ENCODE measurements at places on chromosomes 16 and 17.

DNA sequence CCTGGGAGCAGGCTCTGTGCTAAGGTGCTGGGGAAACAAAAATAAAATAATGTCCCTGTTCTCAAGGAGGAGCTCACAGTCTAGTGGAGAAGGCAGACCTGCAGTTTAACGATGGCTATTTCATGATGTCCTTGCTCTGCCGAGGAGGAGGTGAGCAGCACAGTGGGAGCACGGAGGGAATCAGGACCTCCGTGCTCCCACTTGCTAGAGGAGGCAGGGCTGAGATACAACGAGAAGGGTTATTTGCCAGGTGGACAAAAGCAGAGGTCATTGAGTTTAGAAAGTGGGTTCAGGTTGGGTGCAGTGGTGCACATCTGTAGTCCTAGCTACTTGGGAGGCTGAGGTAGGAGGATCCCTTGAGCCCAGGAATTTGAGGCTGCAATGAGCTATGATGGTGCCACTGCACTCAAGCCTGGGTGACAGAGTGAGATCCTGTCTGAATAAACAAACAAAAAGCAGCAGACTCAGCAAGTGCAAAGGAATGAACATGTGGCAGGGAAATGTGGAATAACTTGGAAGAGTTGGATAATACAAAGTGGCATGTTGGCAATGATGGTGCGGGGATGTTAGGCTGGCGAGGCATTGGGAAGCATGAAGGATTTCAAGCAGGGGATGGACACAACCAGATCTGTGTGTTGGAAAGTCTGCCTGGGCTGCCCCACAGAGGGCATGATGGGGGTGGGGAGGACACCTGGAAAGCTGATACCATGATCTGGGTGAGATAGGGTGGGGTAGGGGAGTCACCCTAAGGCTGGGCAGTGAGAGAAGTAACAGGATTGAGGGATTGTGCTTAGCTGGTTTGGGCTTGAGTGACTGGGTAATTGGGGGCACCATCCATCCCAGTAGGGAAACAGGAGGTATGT is 12.8 kb upstream of the TNS4 start:
- DNase-seq = no peak

GRCh38 chr17:8494021-8494420 is 58.3 kb downstream of the NDEL1 start:
- no peak for DNase-seq

GRCh38 chr16:61887903-61888302 is 148.3 kb downstream of the CDH8 start:
- no peak for DNase-seq

- DNase-seq = no peak
Observed at GRCh38 chr17:77432742-77433141, 292.0 kb downstream of the SEC14L1 start.

GRCh38 chr16:20901436-20902112 is 1.0 kb downstream of the LYRM1 start:
- DNase-seq = peak; percentile 73

GRCh38 chr16:68128577-68129305 is 43.6 kb downstream of the NFATC3 start:
- no peak for DNase-seq

- no peak for DNase-seq
Observed at GRCh38 chr17:48552466-48553189, 7.7 kb upstream of the HOXB2 start.

- DNase-seq = no peak
Observed at GRCh38 chr17:43823350-43824084, 9.4 kb downstream of the MPP3 start.

GRCh38 chr17:69870751-69871199 is 204.2 kb upstream of the KCNJ16 start:
- no peak for DNase-seq
